ENCODE measurements at places on chromosomes 11 and 22.

DNA sequence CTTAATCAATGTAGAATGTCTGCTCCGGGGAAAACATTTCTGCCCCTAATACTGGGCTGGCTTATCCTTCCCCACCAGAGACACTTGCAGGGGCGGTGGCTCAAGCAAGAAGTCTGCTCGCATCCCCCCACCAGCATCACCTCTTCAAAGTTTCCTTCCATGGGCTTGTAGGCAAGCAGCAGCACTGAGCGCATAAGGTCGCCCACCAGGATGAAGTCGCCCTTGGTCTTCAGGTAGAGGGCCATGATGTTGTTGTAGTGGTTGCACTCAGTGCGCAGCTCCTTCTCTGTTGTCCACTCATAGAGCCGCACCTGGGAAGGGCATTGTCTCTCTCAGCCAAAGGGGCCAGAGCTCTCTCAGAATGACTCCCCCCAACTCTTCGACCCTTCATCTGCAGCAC, 8.6 kb upstream of the VWCE start:
- DNase-seq, result no peak

- DNase-seq, result no peak
Observed at GRCh38 chr11:86206337-86206695, 38.2 kb upstream of the EED start.

- DNase-seq, result no peak
Observed at GRCh38 chr11:87063982-87064381, 26.2 kb downstream of the TMEM135 start.

- DNase-seq, result no peak
Observed at GRCh38 chr11:118846181-118846935, 37.3 kb upstream of the CXCR5 start.

DNA sequence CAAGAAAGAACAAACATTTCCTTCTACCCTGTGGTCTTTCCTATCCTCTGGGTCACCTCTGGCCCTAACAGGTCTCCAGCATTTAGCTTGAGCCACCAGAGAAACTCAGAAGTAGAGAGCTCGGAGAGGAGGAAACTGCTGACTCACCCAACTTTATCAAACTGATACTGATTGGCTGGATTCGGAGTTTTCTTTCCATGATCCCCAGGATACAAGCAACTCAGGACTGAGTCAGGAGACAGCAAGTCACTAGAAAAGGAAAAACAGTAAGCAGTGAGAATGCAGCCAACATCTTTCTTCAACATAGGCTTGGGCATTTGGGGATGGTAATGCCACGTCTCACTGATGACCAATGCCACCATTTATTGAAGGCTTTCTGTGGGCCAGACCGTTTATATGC, 32.7 kb downstream of the THOC5 start:
- DNase-seq, result no peak

- DNase-seq, result no peak
Observed at GRCh38 chr11:72737336-72737735, 14.9 kb downstream of the ARAP1 start.

- DNase-seq, result no peak
Observed at GRCh38 chr11:9254416-9254815, 10.7 kb downstream of the DENND5A start.

DNA sequence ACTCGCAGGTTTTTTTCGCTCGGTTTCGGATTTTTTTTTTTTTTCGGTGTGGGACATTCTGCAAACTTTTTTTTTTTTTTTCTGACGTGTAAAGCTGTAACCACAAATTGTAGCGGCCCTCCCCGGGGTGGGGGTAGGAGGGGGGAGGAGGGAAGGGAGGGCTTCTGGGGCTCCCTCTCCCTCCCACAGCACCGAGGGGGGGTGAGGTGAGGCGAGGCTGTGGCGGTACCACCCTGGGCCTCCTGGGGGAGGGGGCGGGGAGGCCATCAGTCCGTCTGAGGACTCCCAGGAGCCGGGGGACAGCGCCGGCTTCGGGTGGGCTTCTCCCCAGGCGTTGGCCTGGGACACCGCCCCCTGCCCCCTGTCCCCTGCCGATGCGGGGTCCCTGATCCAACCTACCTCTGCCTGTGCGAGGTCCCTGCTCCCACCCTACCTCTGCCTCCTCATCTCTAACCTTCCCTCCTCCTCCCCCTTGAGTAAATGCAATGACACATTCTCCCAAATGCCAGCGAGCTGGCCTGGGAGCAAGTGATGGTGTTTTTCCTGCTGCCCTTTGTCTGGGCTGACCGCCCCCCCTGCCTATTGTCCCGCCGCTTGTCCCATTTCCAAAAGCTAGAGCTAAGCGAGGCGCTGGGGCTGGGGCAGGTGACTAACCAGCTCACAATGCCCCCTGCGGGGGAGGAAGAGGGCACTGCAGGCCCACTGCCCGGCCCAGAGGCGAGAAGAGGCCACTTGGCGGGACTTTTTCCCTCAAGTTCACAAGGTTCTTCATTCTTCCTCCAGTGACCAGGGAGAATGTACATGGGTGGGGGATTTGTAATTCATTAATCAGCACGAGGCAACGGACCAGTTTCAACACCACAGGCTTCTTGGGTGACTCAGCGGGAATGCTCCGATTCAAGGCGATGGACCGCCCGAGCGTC, 511 bp upstream of the CLCF1 start:
- peak; percentile 82 for DNase-seq

GRCh38 chr11:81218440-81218839, 1515.2 kb downstream of the FAM181B start:
- no peak for DNase-seq

DNA sequence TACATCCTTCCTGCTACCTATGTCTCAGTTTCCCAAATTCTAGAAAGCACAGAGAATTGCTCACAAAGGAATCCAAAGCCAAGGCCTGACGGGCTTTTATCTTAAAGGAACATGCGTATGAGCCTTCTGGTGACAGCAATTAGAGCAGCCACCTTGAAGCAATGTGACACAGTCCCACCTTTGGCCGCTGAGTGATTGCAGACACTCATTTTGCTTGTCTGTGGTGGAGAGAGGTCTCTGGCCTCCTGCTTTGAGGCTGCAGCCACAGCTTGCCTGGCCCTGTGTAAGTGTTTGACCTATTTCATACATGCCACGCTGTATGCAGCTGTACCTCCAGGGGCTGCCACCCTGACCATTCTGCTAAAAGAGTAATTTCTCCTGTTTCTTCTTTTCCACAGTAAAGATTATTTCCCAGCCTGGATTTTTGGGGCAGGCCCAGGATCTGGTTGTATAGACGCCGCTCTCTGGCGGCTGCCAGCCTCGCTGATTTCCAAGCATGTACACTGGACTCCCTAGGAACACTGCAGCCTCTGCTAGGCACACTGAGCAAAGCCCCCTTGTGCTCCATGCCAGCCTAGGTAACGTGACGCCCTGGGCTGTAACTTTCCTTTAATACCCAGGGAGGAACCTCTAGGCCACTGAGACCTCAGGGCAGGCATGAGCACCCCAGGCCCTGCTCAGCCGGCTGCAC, 1.1 kb upstream of the TMA7B start:
- DNase-seq, result no peak

- DNase-seq, result no peak
Observed at GRCh38 chr11:69879729-69880005, 60.5 kb upstream of the FGF3 start.

- no peak for DNase-seq
Observed at GRCh38 chr11:70297341-70297740, 26.9 kb downstream of the PPFIA1 start.

GRCh38 chr22:38051900-38052862, 5.0 kb upstream of the PICK1 start:
- DNase-seq, result peak; percentile 73

DNA sequence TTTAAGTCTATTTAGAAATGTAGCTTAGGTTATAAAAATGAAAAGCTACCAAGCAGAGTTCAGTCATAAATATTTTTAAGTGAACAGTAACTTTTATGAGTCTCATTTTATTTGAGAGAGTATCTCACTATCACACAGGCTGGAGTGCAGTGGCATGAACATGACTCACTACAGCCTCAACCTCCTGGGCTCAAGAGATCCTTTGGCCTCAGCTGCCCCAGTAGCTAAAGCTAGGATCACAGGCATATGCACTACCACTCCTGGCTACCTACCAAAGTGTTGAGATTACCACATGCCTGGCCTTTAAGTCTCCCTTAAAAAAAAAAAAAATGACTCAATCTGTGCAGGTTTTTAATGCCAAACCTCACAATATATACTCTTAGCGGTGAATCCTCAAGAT, 34.7 kb upstream of the CLNS1A start:
- no peak for DNase-seq
